ENCODE measurements at places on chromosomes 12 and 14.

- peaks cover 4% of the 10 kb centered on the region for H3K4me1 ChIP-seq
- peak overlapping the region; percentile 34 for H3K27ac ChIP-seq
- H3K4me3 ChIP-seq: no peak overlapping the region
- DNase-seq: no peak
- no peaks in the 10 kb centered on the region for H3K27me3 ChIP-seq
Measured at GRCh38 chr12:119258149-119258548, 76.4 kb upstream of the CCDC60 start.

- no peak overlapping the region for H3K4me3 ChIP-seq
- H3K4me1 ChIP-seq: no peaks in the 10 kb centered on the region
- peaks cover 77% of the 10 kb centered on the region for H3K36me3 ChIP-seq
- no peaks in the 10 kb centered on the region for H3K27me3 ChIP-seq
- DNase-seq: no peak
Measured at GRCh38 chr12:54249489-54249888, 30.4 kb downstream of the CBX5 start.

GRCh38 chr12:106258935-106259334 lies 11.1 kb upstream of the CKAP4 start:
- no peaks in the 10 kb centered on the region for H3K4me1 ChIP-seq
- no peak overlapping the region for H3K4me3 ChIP-seq
- no peak overlapping the region for H3K27ac ChIP-seq

- H3K4me1 ChIP-seq: peaks cover 7% of the 10 kb centered on the region
- no peaks in the 10 kb centered on the region for H3K36me3 ChIP-seq
- no peak overlapping the region for H3K4me3 ChIP-seq
- H3K27me3 ChIP-seq: no peaks in the 10 kb centered on the region
Measured at GRCh38 chr14:36773136-36773540, 111.5 kb downstream of the PAX9 start.

GRCh38 chr12:269191-269590 lies 6.6 kb upstream of the SLC6A13 start:
- H3K4me3 ChIP-seq: no peak overlapping the region
- no peaks in the 10 kb centered on the region for H3K36me3 ChIP-seq
- H3K27ac ChIP-seq: no peak overlapping the region
- no peak for DNase-seq
- no peaks in the 10 kb centered on the region for H3K27me3 ChIP-seq

- no peaks in the 10 kb centered on the region for H3K36me3 ChIP-seq
- no peak for DNase-seq
- H3K4me3 ChIP-seq: no peak overlapping the region
- no peak overlapping the region for H3K27ac ChIP-seq
- H3K27me3 ChIP-seq: no peaks in the 10 kb centered on the region
Measured at GRCh38 chr12:78179346-78179745, 348.7 kb downstream of the NAV3 start.

DNA sequence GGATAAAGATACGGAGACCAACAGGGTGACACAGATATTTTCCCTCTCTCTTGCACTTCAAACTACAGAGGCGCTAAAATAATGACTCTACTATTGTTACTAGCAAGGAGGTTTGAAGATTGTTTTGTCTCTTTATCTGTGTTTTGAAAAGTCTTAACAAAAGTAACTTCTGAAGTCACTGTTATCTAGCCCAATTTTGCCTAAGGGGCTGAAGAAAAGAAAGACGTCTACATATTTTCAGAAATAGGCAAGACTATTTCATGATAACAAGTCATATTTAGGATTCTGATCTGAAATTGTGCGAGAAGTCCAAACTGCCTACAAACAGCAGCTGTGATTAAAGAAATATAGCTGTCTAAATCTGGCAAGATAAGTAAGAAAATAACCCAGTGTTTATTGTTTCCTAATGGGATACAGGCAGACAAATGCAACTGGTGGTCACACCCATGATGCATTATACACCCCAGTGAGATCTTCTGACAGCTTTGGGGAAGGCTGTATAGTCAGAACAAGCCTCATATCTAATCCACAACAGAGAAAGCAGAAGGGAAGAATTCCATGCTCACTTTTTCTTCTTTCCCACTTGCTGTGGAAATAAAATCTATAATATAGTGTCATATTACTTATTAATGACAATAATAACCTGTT lies 226.9 kb upstream of the ARID2 start:
- no peak for DNase-seq
- H3K36me3 ChIP-seq: no peaks in the 10 kb centered on the region
- H3K4me3 ChIP-seq: no peak overlapping the region
- H3K27me3 ChIP-seq: no peaks in the 10 kb centered on the region
- peaks cover 7% of the 10 kb centered on the region for H3K4me1 ChIP-seq
- H3K27ac ChIP-seq: no peak overlapping the region

DNA sequence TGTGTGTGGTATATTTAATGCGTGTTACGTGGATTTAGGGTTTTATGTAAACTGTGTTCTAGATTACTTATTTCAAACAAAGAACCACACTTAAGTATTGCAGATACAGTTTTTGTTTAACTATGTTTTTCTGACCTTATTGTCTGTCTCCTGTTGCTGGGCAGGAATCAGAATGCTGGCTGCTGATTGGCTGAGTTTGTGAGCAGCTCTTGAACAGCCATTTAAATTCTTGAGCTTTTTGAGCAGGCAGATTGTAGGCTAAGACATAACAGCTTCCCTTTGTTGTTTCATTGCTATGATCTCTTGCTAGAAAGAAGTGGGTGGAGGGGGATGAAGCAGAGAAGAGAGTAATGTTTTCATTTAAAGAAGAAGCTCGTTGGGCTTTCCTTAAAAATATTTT lies 52.2 kb downstream of the ATF7IP start:
- peaks cover 8% of the 10 kb centered on the region for H3K36me3 ChIP-seq
- H3K27me3 ChIP-seq: no peaks in the 10 kb centered on the region
- peak overlapping the region; percentile 81 for H3K27ac ChIP-seq
- peaks cover 2% of the 10 kb centered on the region for H3K4me1 ChIP-seq
- DNase-seq: peak; percentile 93

- H3K27me3 ChIP-seq: no peaks in the 10 kb centered on the region
- H3K4me3 ChIP-seq: no peak overlapping the region
- H3K36me3 ChIP-seq: no peaks in the 10 kb centered on the region
- no peaks in the 10 kb centered on the region for H3K4me1 ChIP-seq
- DNase-seq: no peak
Measured at GRCh38 chr14:99081880-99082279, 190.1 kb downstream of the BCL11B start.

DNA sequence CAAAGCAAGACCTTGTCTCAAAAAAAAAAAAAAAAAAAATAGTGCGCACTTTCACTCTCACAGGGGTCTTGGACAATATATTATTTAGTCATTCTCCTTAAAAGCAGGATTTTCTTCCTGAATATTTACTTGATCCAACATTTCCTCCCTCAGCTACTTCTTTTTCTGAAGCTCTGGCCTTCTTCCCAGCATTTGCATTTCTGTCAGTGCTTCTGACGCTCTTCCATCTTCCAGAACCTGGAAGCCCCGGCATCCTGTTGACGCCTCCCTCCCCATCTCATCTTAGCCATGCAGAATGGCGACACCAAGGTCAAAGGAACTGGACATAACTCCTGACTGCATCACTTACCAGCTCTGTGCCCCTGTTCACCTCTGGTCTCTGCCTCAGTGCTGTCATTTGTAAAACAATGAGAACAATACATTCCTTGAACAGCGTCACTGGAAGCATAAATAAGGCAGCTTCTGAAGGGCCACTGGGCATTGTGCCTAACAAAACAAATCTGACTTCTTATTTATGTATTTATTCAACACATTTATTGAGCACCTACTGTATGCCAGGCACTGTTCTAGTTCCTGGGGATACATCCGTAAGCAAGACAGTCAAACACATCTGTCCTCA lies 90.9 kb upstream of the MDM1 start:
- H3K27me3 ChIP-seq: no peaks in the 10 kb centered on the region
- H3K4me1 ChIP-seq: no peaks in the 10 kb centered on the region
- no peak overlapping the region for H3K27ac ChIP-seq
- DNase-seq: no peak
- H3K4me3 ChIP-seq: no peak overlapping the region

- H3K4me3 ChIP-seq: no peak overlapping the region
- no peaks in the 10 kb centered on the region for H3K27me3 ChIP-seq
- no peak overlapping the region for H3K27ac ChIP-seq
- H3K36me3 ChIP-seq: peaks cover 38% of the 10 kb centered on the region
- peaks cover 3% of the 10 kb centered on the region for H3K4me1 ChIP-seq
- DNase-seq: no peak
Measured at GRCh38 chr12:32566663-32567295, 112.3 kb upstream of the DNM1L start.

- no peaks in the 10 kb centered on the region for H3K27me3 ChIP-seq
- H3K36me3 ChIP-seq: no peaks in the 10 kb centered on the region
- no peak for DNase-seq
- no peaks in the 10 kb centered on the region for H3K4me1 ChIP-seq
- no peak overlapping the region for H3K27ac ChIP-seq
Measured at GRCh38 chr14:103828315-103828967, 18.9 kb downstream of the PPP1R13B start.

DNA sequence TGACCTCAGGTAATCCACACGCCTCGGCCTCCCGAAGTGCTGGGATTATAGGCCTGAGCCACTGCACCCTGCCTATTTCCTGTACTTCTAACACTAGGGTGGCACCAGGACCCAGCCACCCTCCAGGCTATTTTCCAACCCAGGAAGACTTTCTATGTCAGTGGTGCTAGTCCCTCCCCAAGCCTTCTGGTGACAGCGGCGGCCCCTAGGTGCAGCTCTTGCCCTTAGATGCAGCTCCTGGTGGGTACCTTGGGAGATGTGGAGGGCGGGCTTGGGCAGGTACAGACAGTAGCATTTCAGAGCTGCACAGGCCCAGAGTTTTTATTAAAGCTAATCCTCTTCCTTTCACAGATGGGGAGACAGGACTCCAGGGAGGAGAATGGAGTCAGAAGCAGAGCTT lies 62.8 kb downstream of the SRRM4 start:
- H3K4me1 ChIP-seq: no peaks in the 10 kb centered on the region
- H3K4me3 ChIP-seq: no peak overlapping the region
- H3K36me3 ChIP-seq: no peaks in the 10 kb centered on the region
- H3K27me3 ChIP-seq: peaks cover 8% of the 10 kb centered on the region
- no peak overlapping the region for H3K27ac ChIP-seq

- no peaks in the 10 kb centered on the region for H3K36me3 ChIP-seq
- no peak for DNase-seq
- H3K4me3 ChIP-seq: no peak overlapping the region
Measured at GRCh38 chr12:88952562-88952942, 372.3 kb upstream of the KITLG start.

DNA sequence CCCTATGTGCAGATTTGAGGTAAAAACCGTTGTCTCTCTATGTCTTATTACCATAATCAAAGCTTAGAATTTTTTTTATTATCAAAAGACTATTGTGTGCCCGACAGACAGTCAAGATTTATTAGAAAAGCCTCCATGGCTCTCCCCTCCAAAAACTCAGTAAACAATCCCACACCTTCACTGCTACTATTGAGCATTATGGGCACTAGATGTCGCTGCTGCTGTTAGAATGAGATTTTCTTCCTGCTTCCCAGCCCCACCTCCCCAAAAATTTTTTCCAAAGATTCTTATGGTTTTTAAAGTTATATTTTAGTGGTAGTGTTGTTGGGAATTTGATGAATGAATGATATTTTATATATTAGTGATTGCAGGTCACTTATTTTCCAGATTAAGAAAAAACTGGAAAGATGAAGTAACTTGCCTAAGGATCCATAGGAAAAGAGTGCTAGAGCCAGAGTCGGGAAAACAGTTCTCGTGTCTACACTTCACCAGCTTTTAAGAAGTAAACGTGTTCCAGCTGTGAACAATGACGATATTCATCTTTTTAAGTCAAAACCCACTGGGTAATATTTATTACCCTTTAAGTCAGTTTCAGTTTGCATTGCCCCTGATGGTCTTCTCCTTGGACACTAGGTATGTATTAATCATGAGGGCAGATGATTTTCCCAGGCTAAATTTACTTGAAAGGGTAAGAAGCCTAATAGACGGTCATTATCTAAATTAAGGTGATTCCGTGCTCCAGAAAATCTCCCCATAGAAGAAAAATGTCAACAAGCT lies 12.2 kb upstream of the FOXG1 start:
- H3K36me3 ChIP-seq: no peaks in the 10 kb centered on the region
- peak; percentile 81 for DNase-seq
- no peak overlapping the region for H3K4me3 ChIP-seq

- DNase-seq: no peak
- no peak overlapping the region for H3K4me3 ChIP-seq
- H3K27ac ChIP-seq: no peak overlapping the region
- no peaks in the 10 kb centered on the region for H3K4me1 ChIP-seq
- H3K27me3 ChIP-seq: no peaks in the 10 kb centered on the region
Measured at GRCh38 chr12:63023926-63024325, 89.0 kb upstream of the PPM1H start.

DNA sequence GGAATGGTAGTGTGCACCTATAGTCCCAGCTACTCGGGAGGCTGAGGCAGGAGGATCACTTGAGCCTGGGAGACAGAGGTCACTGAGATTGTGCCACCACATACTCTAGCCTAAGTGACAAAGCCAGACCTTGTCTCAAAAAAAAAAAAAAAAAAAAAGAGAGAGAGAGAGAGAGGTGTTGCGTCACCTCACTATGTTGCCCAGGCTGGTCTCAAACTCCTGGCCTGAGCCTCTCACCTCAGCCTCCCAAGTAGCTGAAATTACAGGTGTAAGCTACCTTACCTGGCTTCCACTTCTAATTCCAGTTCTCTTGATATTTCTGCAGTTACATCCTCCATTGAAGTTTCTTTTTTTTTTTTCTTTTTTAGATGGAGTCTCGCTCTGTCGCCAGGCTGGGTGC lies 94.3 kb downstream of the PRICKLE1 start:
- DNase-seq: no peak
- H3K4me3 ChIP-seq: no peak overlapping the region

DNA sequence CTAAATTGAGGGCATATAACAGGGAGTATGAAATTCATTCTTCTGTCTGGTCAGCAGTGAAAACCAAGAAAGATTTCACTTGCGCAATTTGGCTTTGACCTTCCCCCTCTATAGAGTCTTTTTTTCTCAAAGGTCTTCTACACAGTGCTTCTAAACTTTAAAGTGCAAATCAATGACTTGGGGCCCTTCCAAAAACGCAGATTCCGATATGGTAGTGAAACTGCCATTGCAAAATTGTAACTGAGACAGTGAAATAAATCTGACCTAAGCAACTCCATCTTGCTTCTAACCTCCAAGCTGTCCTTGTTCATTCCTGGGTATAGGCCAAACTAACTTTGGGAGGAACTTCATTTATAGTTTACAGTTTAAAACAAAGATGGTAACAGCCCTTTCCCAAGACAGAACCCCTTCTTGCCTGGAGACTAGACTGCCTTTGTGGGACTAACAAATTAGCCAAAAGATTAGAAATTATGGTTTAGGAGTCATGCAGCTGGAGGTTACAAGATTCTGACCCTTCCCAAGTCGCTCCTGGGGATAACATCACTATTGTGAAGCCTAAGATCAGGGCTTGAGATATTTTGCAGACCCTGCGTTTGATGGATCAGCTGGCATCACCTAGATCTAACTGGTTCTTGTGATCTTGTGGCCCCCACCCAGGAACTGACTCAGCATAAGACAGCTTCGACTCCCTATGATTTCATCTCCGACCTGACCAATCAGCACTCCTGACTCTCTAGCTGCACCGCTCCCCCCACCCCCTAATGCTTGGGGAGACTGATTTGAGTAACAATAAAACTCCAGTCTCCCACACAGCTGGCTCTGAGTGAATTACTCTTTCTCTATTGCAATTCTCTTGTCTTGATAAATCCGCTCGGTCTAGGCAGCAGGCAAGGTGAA lies 5.0 kb downstream of the SLC25A21 start:
- no peaks in the 10 kb centered on the region for H3K27me3 ChIP-seq
- no peaks in the 10 kb centered on the region for H3K36me3 ChIP-seq
- no peaks in the 10 kb centered on the region for H3K4me1 ChIP-seq
- H3K4me3 ChIP-seq: no peak overlapping the region
- peak; percentile 72 for DNase-seq
- no peak overlapping the region for H3K27ac ChIP-seq
